ENCODE measurements at places on chromosomes 5 and 9.

DNA sequence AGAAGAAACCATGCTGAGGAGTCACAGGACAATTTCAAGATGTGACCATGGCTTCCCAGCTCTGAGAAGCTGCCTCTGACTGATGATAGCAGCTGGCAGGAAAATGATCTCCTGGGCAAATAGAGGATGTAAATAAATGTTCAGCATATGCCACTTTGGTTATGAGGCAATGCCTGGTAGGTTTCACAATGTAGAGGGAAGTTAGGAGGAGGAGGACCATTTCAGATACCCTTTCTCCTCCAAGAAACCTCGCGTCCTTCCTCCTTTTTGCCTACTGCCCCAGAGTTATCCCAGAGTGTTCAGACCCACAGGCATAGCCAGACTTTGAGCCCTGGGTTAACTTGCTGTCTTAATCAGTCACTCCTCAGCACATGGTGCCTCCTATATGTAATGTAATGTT is 541.6 kb upstream of the DAP start:
- H3K36me3 ChIP-seq = no peaks in the 10 kb centered on the region
- H3K4me1 ChIP-seq = no peaks in the 10 kb centered on the region
- no peak for DNase-seq
- no peaks in the 10 kb centered on the region for H3K27me3 ChIP-seq
- no peak overlapping the region for H3K4me3 ChIP-seq

GRCh38 chr5:144958002-144958401 is 787.3 kb downstream of the KCTD16 start:
- no peaks in the 10 kb centered on the region for H3K36me3 ChIP-seq
- no peaks in the 10 kb centered on the region for H3K27me3 ChIP-seq
- H3K4me3 ChIP-seq = no peak overlapping the region
- DNase-seq = no peak

DNA sequence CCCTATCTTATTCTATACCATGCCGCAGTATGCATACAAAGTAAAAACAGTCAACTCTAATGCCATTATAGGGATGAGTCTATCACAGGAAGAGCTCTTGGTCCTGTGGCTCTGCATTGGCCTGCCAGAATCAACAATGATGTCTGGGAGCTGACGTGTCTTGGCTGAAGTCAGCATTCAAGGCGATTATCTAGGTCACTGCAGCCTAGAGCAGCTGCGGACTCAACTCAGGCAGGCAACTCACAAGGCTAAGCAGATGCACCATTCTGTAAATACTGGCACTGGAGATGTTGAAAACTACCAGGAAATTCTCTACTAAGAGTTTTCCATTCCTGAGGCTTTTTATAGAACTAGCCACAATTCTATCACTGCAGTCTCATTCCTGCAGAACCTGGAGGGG is 13.3 kb downstream of the SPATA9 start:
- peaks cover 26% of the 10 kb centered on the region for H3K4me1 ChIP-seq
- H3K27me3 ChIP-seq = no peaks in the 10 kb centered on the region
- H3K4me3 ChIP-seq = no peak overlapping the region
- peak overlapping the region; percentile 77 for H3K27ac ChIP-seq
- H3K36me3 ChIP-seq = no peaks in the 10 kb centered on the region
- DNase-seq = peak; percentile 88

- no peak overlapping the region for H3K27ac ChIP-seq
- no peak overlapping the region for H3K4me3 ChIP-seq
- H3K4me1 ChIP-seq = no peaks in the 10 kb centered on the region
- no peaks in the 10 kb centered on the region for H3K27me3 ChIP-seq
Measured at GRCh38 chr5:100800562-100800961, 102.5 kb downstream of the ST8SIA4 start.

- peaks cover 47% of the 10 kb centered on the region for H3K4me1 ChIP-seq
- no peak overlapping the region for H3K27ac ChIP-seq
- H3K27me3 ChIP-seq = no peaks in the 10 kb centered on the region
- DNase-seq = no peak
- H3K4me3 ChIP-seq = no peak overlapping the region
Measured at GRCh38 chr5:154783774-154784460, 28.7 kb downstream of the LARP1 start.
